GDM1 (cell line): ENCODE measurements at places on chromosomes 2 and 18.
A peak's percentile ranks its signal among the peaks of the same experiment; 100 is the strongest.

DNA sequence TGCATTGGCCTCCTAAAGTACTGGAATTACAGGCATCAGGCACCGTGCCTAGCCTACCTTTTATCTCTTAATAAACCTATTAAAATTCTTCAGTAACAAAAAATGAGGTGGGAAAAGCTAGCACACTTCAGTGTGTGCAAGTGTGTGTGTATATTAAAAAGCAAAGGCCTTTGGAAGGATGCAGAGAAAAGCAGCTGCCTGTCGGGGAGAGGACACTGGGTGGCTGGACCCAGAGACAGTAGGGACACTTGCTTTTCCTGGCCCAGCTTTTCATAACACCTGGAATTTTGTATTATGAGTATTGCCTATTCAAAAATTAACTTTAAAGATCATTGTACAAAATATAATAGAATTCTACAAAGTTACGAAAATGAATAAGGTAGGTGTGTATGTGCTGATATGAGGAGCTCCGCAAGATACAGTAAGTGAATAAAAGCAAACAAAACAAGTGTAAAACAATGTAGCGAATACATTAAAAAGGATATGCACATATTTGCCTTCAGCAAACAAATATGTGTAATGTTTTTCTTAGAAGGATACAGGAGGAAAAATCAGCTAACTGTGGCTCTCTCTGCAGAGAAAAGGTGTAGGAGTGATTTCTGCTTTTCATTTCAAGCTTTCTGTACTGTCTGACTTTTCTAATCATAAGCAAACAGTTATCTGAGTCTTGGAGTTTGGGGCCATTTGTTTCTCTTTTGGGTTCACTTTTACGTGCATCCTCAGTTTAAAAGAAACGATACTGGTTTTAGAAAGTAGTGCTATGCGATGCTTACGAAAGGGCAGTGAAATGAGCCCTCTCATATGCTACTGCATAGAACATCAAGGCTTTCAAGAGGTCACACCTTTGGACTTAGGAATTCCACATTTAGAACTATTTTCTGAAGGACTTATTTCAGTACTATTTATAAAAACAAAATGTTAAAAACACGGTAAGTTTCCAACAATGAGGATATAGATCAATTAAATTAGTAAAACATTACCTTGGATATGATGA lies 70.8 kb downstream of the USP40 start:
- no peak for DNase-seq

DNA sequence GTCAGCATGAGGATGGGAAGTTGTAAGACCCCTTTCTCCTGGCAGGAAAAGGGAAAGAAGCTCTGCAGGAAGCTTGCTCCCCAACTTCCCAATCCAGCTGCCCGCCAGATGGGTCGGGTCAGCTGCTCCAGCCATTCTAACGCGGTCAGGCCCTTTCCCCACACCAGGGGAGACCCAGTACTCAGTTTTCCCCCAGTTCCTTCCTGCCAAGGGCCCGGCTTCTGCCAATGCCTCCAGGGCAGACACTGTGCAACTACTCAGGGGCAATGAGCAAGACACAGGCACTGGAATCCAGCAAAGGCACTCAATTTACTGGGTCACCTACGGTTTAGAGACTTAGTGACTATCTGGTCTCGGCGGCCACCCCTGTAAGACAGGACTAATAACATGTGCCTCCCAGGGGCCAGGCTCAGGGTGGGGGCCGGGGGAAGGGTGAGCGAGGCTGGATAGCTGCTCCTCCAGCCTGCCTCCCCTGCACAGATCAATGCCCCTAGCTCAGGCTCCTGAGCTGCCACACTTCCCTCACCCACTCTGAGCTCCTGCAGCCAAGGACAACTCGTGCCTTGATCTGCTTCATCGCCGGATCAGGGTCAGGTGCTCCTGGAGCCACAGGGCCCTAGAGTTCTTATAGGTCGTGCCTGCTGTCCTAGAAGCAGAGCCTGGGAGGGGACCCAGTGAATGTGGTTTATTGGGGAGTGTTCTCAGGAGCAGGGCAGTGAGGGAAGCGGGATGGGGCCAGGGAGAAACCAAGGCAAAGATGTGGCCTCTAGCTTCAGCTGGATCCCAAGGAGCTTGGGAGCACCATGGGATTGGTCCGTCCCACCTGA lies 171.1 kb downstream of the ZFP36L2 start:
- DNase-seq, result no peak

GRCh38 chr2:177078416-177078815 lies 134.2 kb upstream of the HNRNPA3 start:
- DNase-seq, result no peak

DNA sequence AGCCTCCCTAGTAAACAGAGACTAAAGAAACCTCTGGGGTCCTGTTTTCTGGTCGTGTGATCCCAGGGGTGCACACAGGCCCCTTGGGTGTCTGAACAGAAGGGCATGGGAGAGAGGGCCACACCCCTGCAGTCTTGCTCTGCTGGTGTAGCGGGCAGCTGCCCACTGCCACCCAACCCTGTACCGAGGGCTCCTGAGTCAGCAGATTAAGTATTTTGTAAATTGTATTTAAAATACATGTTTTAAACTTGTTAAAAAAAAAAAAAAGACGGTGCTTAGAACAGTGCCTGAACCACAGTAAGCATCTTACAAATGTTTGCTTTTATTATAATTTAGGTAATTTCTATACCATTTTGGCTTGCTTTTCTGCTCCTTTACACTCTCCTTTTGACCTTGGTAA lies 113.7 kb downstream of the TANC1 start:
- DNase-seq, result no peak

DNA sequence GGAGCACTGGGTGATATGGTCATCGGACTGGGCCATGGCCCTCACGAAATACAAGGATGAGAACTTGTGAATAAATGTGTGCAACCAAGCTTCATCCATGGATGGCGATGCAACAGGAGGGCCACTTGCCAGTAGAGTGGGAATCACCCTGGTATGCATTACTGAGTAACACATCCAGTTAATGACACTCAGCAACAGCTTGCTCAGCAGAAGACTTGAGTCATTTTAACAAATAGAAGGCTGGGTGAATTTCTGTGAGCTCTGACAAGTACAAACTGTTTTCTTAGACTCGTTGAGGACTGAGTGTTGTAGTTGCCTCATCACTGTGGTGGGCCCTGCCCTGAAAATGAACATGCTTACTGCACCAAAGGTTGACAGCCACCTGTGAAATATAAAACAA lies 221.6 kb downstream of the NCKAP5 start:
- DNase-seq, result no peak

GRCh38 chr2:28484835-28485234 lies 11.0 kb upstream of the PLB1 start:
- no peak for DNase-seq

- no peak for DNase-seq
These were observed 16.8 kb downstream of the TPGS2 start for GRCh38 chr18:36811955-36812354.

GRCh38 chr2:96830044-96830562 lies 13.7 kb downstream of the ANKRD23 start:
- DNase-seq, result no peak

DNA sequence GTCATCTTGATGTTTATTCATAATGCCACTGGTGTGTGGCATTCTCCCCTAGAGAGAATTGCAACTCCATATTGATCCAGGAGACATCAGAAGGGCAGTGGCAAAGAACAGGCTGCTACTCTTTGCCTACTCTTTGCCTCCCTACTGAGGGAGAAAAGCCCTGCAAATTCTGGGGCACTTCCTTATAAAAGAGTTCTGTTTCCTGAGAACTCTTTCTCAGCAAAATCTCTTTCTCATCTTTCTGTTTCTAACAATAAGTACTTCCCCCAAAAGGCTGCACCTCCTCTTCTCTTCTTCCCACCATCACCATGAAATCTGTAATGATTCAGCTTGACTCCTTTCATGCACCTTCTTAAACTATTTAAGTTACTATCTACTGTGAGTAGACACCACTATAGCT lies 270.3 kb downstream of the MREG start:
- no peak for DNase-seq

GRCh38 chr2:221385716-221386115 lies 186.4 kb downstream of the EPHA4 start:
- no peak for DNase-seq

GRCh38 chr2:168662651-168663208 lies 139.7 kb upstream of the NOSTRIN start:
- no peak for DNase-seq

DNA sequence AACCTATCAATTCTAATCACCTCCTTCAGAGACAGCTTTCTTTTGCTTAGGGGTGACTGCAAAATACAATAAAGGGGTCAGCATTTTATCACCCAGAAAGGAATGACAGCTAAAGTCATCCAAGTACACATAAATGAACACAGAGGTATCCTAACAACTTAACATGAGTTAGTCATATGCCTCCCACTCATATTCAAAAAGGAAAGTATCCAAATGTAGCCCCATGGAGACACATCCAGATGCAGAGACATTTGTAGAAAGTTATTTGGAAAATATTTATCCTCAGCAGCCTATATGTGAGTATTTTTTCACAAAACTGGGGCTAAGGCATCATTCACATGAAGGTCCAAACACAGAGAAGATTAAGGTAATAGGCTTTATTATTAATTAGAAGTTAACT lies 1579.7 kb upstream of the SLC39A10 start:
- DNase-seq, result no peak

GRCh38 chr2:181357979-181358378 lies 99.2 kb upstream of the ITGA4 start:
- DNase-seq, result no peak

GRCh38 chr2:49948744-49949143 lies 794.4 kb upstream of the FSHR start:
- no peak for DNase-seq

- DNase-seq, result no peak
These were observed 519 bp downstream of the TTL start for GRCh38 chr2:112482309-112483041.

DNA sequence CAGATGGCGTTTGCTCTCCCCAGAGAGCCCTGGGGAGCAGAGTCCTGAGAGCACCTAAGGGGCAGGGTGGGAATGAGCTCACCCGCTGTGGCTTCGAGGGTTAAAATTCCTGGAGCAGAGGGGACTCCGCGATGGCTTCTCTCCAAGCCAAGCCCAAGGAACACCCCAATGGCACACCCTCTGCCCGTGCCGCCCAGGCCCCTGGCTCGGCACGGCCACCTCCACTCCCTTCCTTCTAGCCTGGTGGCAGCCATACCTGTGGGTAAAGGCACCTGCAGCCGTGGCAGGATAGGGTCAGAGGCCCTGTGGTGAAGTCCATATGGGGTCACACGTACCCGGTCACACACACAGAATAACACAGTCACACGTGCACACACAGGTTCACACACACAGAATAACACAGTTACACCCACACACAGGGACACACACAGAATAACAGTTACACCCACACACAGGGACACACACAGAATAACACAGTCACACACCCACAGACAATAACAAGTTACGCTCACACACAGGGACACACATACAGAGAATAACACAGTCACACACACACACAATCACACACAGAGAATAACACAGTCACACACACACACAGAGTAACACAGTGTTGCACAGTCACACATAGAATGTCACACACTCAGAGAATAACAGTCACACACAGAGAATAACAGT lies 50.5 kb downstream of the RAMP1 start:
- DNase-seq, result no peak

GRCh38 chr2:107322416-107322815 lies 436.4 kb upstream of the ST6GAL2 start:
- no peak for DNase-seq

DNA sequence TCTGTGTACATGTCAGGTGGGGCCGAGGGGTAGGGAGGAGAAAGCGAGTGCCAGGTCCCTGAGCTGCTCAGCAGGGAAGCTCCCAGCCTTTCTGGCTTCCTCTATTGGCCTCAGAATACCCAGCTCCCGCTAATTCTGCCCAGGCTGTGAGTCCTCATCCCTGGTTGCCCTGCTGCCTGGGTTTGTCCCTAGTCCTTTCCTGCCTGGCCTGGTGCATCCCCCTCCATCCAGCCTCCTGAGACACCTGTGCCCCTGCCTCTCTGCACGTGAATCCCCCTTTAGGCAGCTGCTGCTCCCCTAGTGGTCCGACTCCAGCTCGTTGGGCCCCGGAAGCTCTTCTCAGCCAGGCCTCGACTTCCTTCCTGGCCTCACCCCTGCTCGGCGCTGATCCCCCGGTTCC lies 54.6 kb downstream of the INHBB start:
- no peak for DNase-seq

GRCh38 chr2:164808776-164809175 lies 32.8 kb downstream of the COBLL1 start:
- no peak for DNase-seq

- DNase-seq, result no peak
These were observed 33.9 kb downstream of the ARHGAP25 start for GRCh38 chr2:68768461-68768860.

DNA sequence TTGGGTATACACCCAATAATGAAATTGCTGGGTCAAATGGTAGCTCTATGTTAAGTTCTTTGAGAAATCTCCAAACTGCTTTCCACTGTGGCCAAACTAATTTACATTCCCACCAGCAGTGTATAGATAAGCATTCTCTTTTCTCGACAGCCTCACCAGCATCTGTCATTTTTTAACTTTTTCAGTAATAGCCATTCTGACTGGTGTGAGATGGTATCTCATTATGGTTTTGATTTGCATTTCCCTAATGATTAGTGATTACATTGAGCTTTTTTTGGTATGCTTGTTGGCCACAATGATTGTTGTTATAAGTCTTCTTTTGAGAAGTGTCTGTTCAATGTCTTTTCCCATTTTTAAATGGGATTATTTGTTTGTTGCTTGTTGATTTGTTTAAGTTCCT lies 50.4 kb upstream of the EPAS1 start:
- DNase-seq, result no peak

GRCh38 chr2:220521551-220521950 lies 894.1 kb downstream of the SLC4A3 start:
- no peak for DNase-seq

DNA sequence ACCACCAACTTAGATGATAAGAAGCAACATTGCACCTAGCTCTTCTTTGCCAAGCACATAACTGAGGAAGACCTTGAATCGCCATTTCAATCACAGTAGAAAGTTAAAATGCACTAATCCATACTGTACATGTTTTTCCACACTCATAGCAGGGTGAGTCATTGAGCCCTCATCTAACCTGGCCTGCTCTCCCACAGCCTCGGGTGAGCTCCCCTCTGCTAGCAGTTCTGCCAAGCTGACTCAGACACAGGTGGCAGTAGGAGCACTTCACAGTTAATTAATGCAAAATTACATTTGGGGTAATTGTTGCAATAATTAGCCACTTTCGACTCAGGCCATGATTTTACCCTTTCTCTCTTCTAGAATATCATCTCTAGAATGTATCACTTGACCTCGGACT lies 1632.8 kb upstream of the CELF4 start:
- no peak for DNase-seq

GRCh38 chr2:86623494-86624266 lies at the start of gene RNF103:
TSS of gene RNF103 (minus strand) at chr2:86623865. CDS start at chr2:86622886, 979 bp downstream.
- peak; percentile 89 for DNase-seq
